CD14-positive monocyte (primary cell): ENCODE measurements at places on chromosomes 2 and 18.

DNA sequence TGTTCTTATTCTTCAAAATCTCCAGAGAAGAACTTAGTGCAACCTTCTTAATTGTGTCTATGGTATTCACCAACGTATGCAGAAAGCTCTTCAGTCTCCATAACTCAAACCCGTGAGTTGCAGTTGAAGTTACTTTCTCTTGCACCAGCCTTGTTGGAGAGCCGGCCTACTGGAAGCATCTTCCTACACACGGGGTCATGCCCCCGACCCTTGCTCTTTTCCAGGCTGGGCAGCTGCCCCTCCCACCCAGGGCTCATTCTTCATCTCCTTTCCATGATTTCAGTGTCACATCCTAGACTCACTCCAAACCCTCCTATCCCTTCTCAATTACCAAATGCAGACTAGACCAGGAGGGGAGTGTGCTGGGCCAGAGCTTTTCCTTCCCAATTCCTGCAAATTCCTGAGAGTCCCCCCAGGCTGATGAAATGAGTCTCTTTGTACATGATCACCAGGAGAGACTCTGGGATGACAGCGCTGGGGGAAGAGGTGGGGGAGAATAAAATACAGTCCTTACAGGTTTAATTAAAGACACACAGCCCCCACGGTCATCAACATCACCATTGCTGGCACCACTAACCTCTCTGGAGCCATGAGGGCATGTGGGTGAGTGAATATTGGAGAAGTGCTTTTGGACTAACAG, 75.3 kb downstream of the COLEC12 start:
- DNase-seq: no peak

DNA sequence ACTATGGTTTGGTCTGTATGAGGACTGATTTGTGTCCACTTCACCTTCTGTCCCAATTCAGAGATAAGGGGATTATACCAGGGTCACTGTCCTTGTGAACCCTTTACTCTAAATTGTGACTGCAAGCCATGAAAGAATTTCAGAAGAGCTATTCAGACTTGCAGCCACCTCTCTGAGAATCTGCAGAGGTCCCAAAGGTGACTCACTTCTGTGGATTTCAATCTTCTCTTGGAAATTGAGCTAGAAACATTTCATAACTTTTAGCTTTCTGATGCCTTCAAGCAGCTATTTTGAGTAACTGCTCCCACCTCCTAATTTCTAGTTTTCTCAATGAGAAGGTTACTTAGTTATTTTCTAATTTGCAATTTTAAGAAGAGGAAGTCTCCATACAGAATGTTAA, 1242.4 kb upstream of the ACVR2A start:
- no peak for DNase-seq

- no peak for DNase-seq
Measured at GRCh38 chr2:144426981-144427479, 92.9 kb downstream of the ZEB2 start.

DNA sequence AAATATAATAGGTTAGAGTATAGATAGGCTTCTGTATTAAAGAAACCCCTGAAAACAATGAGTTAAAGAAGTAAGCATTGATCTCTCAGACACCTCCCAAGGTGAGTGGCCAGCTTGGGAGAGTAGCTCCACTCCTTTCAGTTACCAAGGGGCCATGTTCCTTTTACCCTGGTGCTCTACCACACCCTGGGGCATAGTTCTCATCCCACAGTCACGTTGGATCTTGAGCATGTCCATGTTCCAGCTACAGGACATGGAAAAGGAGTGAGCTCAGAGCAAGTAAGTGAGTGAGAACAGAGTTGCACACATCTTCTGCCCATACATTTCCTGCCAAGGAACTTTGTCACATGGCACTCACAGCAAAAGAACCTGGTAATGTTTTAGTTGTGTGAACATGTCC, 325.9 kb upstream of the SLC39A10 start:
- DNase-seq: no peak

- no peak for DNase-seq
Measured at GRCh38 chr2:70627211-70627898, 73.7 kb upstream of the TGFA start.

DNA sequence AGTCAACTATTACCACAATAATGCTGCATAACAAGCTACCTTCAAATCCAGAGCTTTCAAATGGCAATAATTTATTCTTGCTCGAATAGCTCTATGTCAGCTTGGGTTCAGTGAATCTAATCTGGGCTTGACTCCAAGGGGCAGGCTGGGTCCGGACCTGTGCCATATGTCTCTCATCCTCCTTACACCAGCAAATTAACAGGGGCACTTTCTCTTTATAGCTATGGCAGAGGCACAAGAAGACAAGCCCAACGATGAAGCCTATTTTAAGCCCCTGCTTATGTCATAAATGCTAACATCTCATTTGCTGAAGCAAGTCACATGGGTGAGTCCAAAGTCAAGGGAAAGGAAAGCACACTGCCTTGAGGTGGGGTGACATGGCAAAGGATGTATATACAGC, 13.3 kb upstream of the ZNF521 start:
- no peak for DNase-seq

DNA sequence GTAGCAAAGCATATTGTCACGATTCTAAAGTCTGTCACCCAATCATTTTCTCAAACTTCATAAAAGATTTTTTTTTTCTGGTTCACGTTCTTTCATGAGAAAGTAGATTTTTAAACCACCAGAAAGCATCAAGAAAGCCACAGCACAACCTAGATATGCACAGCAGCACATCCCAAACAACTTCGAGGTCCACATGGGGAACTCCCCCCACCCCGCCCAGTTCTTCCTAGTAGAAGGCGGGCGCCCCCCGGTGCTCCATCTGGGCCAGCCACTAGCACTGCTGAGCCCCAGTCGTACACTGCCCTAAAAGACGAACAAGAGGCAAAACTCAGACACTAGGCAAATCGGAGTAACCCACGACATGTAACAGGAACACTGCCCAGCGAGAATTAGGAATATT, 15.5 kb downstream of the HDLBP start:
- no peak for DNase-seq

GRCh38 chr2:133652398-133652797, 84.1 kb upstream of the NCKAP5 start:
- DNase-seq: no peak

- no peak for DNase-seq
Measured at GRCh38 chr18:51227660-51228059, 30.2 kb upstream of the MEX3C start.

DNA sequence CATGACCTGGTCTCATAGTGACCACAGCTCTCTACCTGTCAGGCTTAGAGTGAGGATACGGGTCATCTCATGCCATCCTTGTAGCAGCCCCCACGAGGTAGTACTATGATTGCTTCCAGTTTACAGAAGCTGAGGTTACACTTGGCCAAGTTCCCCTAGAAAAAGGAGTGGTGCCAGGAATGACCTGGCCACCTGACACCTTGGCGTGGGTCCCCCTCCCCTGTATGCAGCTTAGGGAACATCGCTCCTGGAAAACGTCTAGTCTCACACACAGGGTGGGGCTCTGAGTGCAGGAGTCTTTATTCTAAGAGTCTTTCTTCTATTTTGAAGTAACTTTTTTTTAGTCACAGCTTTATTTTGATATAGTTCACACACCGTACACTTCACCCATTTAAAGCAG, 14.8 kb downstream of the NPPC start:
- no peak for DNase-seq

DNA sequence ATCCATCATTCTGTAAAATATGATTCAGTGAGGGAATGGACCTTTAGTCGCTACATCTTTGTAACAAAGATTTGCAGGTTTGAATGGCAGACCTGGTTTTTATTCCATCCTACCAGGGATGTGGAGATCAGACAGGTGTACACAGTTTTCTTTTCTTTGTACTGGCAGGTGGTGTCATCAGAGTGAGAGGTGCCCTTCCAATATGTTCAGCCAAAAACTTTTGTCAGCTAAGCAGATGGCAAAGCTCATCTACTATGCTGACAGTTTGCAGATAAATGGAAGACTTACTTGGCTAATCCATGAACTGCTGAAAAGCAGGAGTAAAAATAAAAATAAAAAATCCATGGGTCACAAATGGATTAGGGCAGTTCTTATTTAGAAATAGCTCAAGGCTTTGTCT, 185.5 kb upstream of the DOK6 start:
- DNase-seq: no peak
